ENCODE measurements at places on chromosomes 3 and 15.

- DNase-seq: no peak
Observed at GRCh38 chr15:89096664-89097063, 8.4 kb downstream of the ABHD2 start.

DNA sequence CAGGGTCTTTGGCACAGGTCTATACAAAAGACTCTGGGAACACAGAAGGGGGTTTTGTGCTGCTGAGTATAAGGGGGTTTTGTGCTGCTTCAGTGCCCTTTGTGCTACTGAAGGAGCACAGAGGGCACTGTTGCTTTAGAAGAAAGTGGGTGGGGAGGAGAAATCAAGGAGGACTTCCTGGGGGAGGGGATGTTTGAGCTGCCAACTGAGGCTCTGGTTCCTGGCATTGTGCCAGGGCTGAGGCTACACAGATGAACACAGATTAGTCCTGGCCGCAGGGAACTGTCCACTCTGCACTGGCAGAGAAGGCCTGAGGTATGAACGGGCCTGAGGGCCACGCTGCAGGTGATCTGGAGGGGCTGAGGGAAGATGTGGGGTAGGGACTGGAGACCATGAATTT lies 32.2 kb upstream of the SEC13 start:
- peak; percentile 13 for DNase-seq

DNA sequence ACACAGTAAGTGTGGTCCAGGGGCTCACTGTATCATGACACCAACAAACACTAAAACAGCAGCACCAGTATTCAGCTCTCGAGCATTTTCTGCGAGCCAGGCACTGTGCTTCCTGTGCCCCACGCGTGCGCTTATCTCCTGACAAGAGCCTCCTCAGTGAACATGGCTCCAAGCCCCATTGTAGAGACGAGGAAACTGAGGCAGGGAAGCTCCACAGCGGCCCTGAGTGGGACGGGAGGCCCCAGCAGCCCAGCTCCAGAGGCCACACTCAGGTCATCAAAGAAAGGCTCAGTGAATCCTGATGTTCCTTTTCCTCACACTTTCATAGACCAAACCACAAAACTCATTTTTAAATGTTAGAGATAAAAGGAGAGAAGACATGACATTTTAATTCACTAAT lies 113.1 kb downstream of the TPRA1 start:
- DNase-seq: no peak

DNA sequence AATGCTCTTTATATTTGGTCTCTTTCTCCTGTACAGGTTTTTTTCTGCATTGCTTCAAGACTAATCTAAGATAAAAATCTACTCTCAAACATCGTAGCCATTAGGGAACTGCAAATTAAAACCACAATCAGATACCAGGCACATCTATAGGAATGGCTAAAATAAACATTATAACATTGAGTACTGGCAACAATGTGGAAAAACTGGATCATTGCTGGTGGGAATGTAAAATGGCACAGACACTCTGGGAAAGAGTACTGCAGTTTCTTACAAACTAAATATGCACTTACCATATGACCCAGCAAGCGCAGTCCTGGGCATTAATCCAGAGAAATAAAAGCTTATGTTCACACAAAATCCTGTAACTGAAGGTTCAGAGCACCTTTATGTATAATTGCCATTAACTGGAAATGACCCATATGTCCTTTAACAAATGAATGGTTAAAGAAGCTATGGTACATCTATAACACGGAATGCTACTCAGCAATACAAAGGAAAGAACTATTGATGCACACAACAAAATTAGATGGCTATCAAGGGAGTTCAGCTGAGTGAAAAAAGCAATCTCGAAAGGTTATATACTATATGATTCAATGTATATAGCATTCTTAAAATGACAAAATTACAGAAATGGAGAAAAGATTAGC lies 6.3 kb downstream of the ABCC5 start:
- DNase-seq: no peak

DNA sequence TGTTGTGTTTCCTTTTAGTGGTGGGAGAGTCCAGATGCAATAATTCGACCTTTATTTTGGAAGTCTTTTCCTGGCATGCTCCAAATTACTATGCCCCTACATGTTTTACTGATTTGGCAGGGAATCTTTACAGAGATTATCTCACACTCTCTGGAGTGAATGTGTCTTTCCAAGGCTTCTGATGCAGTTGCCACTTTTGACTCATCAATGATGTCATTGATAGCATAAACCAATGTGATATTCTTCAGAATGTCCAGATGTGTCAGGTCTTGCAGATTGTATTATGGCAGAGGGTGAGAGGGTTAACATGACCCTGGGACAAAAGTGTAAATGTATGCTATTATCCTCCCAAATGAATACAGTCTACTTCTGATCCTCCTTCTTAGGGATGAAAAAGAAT lies 9.7 kb downstream of the RTP4 start:
- peak; percentile 38 for DNase-seq

GRCh38 chr3:13265016-13265415 lies 155.1 kb downstream of the NUP210 start:
- no peak for DNase-seq

DNA sequence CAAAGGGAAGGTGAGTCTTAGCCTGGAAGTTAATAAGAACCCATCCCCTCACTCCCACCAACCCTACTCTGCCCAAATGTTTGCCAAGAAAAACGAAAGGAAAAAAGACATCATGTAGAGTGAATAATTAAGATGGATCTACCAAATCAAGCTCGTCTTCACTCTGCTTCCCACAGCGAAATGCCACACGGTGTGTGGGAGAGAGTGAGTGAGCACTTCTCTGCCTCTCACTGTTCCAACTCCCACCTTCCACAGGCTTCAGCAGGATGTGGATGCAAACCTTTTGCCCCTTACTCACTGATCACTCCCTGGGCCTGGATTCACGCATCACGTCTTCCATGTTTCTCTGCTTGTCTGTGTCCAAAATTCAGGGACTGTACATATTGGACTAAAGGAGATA lies 85.4 kb downstream of the WDR76 start:
- no peak for DNase-seq

DNA sequence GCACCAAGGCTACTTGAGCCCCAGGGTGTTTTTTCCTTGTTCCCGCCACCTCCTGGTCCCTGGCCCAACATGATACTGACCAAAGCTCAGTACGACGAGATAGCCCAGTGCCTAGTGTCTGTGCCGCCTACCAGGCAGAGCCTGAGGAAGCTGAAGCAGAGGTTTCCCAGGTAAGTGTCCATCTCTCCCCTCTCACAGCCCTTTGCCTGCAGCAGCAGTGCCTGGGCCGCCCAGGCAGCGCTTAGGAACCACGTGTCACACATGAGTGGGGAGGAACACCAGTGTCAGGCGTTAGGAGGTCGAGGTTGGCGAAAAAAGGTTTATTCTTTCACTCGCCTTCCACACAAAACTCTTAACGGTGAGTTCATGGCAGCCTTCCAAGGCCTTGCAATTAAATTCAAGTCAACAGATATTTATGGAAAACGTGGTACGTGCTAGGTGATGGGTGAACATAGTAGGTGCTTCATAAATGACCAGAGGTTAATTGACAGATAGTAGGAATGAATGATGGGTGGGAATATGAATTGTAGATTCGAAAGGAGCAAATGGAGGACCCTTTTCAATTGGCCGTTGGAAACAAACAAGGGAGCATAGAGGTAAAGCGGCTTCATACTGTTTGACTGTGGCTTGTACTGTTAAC lies 486 bp downstream of the CDIN1 start:
- DNase-seq: peak; percentile 40

Data from fibroblast of mammary gland (primary cell).